Heart right ventricle (tissue), 16 donors: ENCODE measurements at places on chromosomes 6 and 20. TPM values are rescaled to one million over a fixed set of nuclear protein-coding genes. Genes with fewer than 3 reads are reported as not detected.

- DNase-seq = no peak
Measured at GRCh38 chr6:150987855-150988464, 122.5 kb downstream of the MTHFD1L start.

GRCh38 chr20:1431158-1431557, 35.5 kb downstream of the NSFL1C start:
- no peak for DNase-seq

GRCh38 chr6:154298297-154298696, 58.3 kb downstream of the IPCEF1 start:
- DNase-seq = no peak

- DNase-seq = no peak
Measured at GRCh38 chr6:36976007-36976264, 10.1 kb downstream of the MTCH1 start.

GRCh38 chr6:3777730-3778461, 26.4 kb upstream of the PXDC1 start:
- DNase-seq = no peak

DNA sequence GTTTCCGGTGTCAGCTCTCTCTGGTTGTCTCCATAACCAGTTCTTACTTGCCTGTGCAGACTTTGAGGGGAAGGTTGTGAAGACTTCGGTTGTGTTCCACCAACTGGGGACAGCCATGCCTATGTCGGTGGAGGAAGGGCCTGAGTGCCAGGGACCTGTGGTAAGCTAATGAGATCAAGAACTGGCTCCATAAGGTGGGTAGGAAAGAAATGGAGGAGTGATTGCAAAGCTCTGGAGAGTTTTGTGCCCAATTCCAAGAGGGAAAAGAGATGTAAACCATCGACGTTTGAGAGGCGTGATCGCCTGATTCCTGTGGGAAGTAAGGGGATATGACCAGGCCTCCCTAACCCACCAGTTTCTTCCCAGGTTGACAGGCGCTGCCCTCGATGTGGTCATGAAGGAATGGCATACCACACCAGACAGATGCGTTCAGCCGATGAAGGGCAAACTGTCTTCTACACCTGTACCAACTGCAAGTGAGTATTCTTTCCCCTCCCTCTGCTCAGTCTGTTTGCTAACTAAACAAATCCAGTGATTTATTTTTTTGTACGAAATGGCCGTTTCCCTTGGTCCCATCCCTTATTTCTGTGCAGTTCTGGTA, 893 bp downstream of the POLR1H start:
- no peak for DNase-seq

DNA sequence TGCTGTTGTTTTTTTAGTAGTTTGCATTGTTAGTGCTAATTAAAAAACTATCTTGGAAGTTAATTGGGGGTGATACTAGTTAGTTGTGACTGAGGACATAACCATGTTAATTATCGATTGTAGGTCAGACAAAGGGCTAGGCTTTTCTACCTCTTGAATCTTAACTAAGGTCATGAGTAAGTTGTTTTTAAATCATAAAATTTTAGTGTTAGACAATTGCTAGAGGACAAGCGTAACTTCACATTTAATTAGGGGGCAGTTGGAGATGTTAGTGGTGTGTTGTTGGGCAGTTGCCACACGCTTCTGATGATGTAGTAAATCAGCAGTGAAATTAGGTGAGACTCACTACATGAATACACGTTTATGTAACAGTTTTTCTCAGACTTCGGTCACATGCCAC, 619.1 kb upstream of the FLRT3 start:
- no peak for DNase-seq

DNA sequence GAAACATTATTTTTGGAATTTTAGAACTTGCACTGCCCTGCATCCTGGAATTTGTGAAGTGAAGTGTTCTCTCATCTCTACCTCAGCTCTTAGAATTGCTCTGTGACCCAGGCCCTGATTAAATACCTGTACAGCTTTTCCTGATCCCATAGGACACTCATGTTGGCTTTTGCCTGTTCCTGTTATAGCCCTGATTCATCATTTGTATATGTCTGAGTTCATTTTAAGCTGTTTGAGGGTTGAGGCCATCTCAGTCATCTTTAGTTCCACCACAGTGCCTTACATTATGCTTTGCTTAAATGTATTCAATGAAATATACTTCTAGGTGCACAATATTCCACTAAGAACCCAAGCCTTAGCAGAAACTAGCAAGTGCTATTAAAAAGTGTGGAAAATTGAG, 26.4 kb downstream of the ZFAND3 start:
- no peak for DNase-seq

- no peak for DNase-seq
Measured at GRCh38 chr6:1670711-1671462, 61.2 kb downstream of the FOXC1 start.

- DNase-seq = no peak
Measured at GRCh38 chr6:127288705-127289104, 22.0 kb downstream of the RNF146 start.

DNA sequence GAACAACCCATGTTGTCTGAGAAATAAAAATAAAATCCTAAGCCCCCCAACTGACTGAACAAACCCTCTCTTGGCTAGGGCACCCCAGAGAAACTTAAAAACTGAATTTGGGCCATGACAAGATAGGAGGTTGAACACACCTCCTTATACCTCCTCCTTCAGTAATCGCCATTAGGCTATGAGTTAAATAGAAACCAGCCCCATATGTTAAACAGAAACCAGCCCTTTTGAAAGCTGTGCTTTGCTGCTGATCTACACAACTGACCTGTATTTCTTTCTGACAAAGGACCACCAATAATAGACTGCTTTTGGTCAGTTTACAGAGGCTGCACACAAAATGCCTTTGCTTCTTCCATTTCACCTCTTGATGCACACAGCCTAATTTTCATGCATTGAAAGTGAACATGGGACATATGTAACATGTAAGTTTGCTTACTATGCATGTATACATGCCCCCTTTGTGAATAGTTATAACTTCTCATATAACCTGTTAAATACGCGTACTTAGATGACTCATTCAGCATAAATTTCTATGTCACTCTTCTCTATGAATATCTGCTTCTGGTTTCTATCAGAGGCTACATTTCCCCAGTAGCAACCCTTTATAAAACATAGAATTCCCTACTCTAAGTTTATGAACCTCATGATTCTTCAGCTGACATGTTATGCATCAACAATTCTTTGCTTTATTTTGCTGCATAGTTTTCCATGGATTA, 462.9 kb downstream of the COL12A1 start:
- DNase-seq = no peak

DNA sequence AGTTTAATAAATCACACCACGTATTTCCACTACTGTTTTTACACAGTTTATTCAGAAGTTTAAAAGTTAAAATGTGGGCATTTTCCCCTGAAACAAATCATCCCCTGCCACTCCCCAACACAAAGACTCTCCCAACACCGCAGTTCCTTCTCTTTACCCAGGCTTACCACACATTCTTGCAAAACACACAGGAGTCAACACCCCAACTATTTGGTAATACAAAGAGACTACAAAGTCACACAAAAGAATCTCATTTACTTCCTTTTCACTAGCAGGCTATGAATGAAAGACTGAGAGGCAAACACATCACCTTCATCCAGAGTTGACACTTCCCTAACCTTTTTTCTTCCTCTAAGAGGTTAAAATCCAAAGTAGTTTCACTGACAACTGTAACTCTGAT, 51.1 kb downstream of the KCTD20 start:
- DNase-seq = no peak

DNA sequence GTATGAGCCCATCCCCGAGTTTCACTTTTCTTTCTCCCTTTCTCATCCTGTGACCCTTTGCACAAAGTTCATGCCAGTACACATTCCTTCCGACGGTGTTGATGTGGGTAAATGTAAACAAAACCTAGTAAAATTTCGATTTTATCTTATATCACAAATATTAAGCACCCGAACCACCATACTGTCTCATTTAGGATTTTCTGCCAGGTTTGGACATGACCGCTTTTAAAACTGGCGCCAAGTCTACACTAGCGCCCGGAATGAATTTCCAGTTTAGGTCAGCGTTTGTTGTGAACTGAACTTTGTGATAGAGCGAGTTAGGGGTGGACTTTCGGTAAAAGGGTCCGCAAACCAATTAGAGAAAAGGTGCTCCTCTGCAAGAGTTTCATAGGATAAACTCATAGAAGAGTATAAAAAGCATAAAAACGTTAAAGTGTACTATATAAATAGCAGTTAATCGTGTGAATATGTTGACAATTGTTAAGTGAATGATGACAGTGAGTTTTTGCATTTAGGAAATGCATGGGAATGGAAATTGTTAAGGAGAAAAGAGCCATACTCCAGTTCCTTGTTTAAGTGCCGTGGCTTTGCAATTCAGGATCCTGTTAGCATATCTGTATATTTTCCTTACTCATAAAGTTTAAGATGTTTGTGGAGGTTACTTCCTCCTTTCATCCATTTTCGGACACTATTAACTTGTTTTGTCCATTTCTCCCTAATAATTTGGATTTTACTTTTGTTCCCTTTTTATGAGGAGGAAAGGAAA, 937 bp downstream of the AKAP7 start:
- DNase-seq = peak; percentile 26

DNA sequence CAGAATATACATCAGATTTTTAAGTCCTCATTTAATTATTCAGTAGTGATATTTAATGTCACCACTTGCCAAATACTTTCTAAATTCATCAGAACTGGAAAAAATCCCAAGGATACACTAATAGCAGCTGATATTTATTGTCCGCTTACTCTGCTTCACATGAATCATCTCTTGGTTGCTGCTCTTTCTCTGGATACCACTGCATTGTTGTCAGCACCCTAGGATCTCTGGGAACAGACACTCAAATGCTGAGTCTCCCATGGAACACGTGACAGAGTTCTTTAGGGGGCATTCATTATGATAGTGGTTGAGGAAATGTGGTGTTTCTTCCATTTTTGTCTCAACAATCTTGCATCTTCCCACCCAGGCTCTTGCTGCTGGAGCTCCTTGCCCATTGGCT, 318.0 kb downstream of the RFPL4B start:
- DNase-seq = no peak

- DNase-seq = no peak
Measured at GRCh38 chr20:58238490-58238889, 10.0 kb upstream of the ANKRD60 start.

- DNase-seq = no peak
Measured at GRCh38 chr20:32484225-32484957, 100.7 kb downstream of the NOL4L start.

DNA sequence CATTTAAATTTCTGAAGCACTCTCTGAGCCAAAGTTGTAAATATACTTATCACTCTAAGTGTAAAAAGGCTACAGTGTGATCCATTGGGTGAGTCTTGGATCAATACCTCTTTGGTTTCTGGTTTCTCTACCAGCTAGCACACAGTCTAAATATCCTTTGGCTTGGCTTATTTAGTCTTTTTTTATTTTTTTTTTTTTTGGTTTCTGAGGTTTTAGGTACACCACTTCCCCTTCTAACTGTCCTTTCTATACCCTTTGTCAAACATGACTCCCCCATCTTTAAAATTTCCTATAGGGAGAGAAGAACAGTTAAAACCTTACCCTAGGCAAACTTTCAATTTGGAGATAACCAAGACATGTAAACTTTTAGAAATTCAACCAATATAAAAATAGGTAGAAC, 379.0 kb downstream of the PHF3 start:
- no peak for DNase-seq

GRCh38 chr6:137878029-137878428, 11.0 kb downstream of the TNFAIP3 start:
- no peak for DNase-seq

- DNase-seq = peak; percentile 62
Measured at GRCh38 chr6:108966855-108967755, 118.9 kb downstream of the ARMC2 start.

- no peak for DNase-seq
Measured at GRCh38 chr6:163748886-163749285, 334.4 kb downstream of the QKI start.

DNA sequence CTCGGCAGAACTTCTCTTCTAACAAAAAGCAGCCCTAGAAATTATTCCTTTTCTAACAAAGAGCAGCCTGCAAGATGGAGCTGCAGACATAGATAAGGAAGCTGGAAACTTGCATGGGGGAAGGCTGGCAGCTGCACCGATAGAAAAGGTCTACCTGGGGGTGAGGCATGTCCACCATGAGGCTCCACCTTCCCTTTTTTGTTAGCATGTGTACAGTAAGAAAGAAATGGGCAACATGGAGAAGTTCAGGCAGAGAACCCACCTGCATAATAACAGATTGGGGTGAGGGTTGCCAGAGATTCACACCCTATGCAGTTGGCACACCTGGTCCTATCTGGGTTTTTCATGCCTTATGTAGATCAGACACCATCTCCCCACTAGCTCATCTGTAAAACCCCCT, 25.4 kb downstream of the ZNF311 start:
- DNase-seq = no peak

Gene LPA
- polyA plus RNA-seq = not detected

Gene C6orf118
- polyA plus RNA-seq = 0.03 TPM

Gene PRSS16
- not detected for polyA plus RNA-seq

Gene HTR1E
- polyA plus RNA-seq = not detected

Gene SOBP
- 5.2 TPM for polyA plus RNA-seq

Gene KCNB1
- polyA plus RNA-seq = 0.80 TPM

Gene NOX3
- polyA plus RNA-seq = not detected

Gene HLA-DQB1
- 18.8 TPM for polyA plus RNA-seq

Gene SLC16A10
- 1.4 TPM for polyA plus RNA-seq

Gene BPIFB1
- polyA plus RNA-seq = 0.03 TPM
